Posterior cingulate gyrus (tissue), 11 donors: ENCODE measurements at places on chromosomes 12 and 14.

DNA sequence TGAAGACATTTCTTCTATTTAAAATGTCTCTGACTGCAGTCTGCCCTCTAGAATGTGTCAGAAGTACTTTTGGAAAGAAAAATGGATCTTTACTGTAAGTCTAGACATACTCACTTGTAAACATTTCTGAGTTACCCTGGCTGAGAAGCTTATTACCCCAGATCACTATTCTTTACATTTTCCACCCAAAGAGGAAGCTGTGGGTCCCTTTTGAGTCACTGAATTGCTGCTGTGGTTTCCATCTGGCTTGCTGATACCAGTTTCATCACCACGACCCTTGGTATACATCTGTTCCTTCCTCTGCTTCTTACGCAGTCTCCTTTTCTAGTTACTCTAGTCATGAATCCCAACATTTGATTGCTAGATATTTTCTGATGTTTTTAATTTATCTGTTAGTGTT, 20.2 kb upstream of the CLEC4D start:
- no peak for DNase-seq

GRCh38 chr14:34081576-34082136, 130.8 kb upstream of the EGLN3 start:
- DNase-seq, result no peak

DNA sequence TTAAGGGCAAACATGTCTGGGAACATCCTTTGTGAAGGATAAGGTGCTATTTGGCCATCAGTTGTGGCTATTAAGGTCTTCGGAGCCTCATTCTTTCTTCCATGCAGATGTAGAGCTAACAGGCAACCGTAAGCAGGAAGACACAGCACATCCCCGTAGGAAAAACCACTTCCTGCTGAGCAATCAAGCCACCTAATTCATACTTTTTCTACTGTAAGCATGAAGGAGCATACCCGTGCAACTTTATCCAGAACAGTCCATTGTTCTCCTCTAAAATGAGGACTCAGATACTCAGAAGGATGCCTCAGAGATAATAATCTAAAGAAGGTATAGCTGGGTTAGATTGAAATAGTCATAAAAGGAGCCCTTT, 232.0 kb downstream of the PPM1H start:
- DNase-seq, result no peak

DNA sequence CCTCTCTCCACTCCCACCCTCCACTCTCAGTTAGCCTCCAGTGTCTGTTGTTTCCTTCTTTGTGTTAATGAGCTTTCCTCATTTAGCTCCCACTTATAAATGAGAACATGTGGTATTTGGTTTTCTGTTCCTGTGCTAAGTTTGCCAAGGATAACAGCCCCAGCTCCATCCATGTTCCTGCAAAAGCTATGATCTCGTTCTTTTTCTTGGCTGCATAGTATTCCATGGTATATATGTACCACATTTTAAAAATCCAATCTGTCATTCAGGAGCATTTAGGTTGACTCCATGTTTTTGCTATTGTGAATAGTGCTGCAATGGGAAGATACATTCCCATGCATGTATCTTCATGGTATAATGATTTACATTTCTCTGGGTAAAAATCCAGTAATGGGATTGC, 2.8 kb upstream of the WASHC4 start:
- DNase-seq, result no peak

DNA sequence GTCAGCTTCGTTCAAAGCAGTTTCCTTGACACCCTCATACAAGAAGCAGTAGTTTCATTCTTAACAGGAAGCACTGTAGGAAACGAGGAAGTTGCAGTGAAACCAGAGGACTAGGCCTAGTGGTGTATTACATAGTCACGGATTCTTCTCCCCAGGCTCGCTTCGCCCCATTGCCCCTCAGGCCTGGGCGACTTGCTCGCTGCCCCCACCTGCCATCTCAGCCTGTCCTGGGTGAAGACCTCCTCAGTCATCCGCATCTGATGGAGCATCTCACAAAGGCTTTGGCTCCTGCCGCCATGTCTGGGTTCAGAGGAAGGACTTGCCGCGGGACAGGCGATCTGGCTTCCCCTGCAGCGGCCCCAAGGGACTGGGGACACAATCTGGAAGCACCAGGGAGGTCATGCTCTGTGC, 93.5 kb downstream of the LMNTD1 start:
- DNase-seq, result no peak
